ENCODE measurements at places on chromosomes 4 and X.

DNA sequence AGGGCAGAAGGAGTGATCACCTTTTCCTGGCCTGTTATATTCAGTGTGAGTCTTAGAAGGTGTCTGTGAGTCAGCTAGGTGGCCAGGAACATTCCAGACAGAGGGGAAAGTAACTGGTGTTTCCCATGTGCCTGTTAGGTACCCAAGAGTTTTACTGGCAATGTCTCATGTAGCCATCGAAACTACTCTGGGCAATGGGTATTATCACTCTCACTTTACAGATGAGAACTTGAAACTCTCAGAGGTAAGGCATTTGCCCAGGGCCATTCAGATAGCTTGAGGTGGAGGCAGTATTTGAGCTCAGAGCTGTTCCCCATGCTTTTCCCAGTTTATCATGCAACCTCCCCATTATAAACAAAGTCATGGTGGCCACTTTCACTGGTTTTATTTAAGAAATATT, 80.4 kb upstream of the NHS start:
- DNase-seq = no peak

- no peak for DNase-seq
Observed at GRCh38 chrX:148915474-148915873, 415.1 kb downstream of the AFF2 start.

DNA sequence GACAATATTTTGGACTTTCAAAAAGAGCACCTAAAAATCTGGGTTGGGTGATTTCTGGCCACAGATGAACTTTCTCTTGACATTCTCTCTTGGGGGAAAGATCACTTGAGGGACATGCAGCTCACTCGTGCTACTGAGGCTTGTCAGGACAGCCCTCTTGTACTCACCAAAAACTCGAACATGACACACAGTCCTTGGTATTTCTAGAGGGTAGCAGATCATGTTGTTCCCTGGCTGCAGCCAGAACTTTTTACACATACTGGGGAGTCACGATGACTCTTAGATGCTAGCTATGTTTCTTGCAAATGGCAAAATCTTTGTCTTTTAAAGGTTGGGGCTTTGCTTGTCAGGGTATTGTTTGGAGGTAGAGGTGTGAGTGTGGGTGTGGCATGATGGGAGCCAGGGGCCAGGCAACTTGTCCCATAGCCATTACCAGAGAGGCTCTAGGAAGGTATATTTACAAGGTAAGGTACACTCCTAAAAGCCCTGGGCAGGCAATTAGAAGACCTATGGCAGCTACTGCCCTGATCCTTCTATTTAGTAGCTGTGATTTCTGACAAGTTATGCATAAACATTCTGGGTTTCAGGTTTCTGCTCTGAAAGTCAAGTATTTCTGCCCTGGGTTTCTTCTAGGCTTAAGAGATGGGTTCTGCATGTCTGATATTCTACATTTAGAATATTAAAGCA, 241.7 kb upstream of the TLL1 start:
- no peak for DNase-seq

GRCh38 chr4:188867796-188868195, 728.6 kb downstream of the TRIML1 start:
- DNase-seq = no peak

- DNase-seq = no peak
Observed at GRCh38 chr4:766152-766515, 59.8 kb downstream of the CPLX1 start.

DNA sequence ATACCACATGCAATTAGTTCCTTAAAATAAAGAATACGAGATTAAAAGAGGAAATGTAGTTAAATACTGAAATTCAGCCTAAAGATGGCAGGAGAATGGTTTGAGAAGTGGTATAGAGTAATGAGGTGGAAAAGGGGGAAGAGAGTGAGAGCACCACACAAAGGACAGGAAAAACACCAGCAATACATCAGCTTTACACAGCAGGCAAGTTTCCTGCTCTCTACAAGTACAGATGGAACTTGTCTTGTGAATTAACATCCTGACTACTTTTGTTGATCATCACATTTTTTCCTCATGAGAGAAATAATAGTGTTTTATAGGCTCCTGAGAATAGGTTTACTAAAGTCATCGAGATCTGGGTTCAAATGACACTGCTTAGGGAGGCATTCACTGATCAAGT, 2.9 kb upstream of the UNC5C start:
- no peak for DNase-seq

DNA sequence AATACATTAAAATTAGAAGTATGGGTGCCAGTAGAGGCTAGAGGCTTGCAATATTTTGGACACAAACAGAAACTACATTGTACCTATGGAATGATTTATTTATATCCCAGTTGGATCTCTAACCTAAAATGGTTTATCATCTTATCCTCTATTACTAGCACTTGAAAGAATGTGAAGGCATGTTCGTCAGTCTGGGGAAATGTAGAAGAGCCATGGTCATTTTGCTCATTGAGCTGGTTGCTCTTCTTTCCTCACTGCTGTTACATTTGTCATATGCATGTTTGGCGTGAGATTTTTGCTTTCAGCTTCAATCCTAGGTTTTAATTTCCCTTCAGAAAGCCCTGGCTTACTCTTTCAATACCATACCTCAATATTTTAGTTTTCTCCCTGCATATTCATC, 82.4 kb upstream of the MYOZ2 start:
- DNase-seq = no peak

GRCh38 chr4:56255820-56256219, 131.5 kb downstream of the AASDH start:
- DNase-seq = no peak

GRCh38 chr4:82811838-82812341, 13.3 kb upstream of the SCD5 start:
- no peak for DNase-seq

GRCh38 chr4:57418133-57418532, 307.9 kb upstream of the IGFBP7 start:
- DNase-seq = no peak

Measured in stimulated activated CD4-positive, alpha-beta T cell treated with anti-CD3 and anti-CD28 coated beads, Interleukin-1b, Interleukin-23, amount 100 ng/mL, for 24 hours (primary cell).